CD4-positive, alpha-beta memory T cell (primary cell): ENCODE measurements at places on chromosomes 12 and 14. TPM values are rescaled to one million over a fixed set of nuclear protein-coding genes. Genes with fewer than 3 reads are reported as not detected.

DNA sequence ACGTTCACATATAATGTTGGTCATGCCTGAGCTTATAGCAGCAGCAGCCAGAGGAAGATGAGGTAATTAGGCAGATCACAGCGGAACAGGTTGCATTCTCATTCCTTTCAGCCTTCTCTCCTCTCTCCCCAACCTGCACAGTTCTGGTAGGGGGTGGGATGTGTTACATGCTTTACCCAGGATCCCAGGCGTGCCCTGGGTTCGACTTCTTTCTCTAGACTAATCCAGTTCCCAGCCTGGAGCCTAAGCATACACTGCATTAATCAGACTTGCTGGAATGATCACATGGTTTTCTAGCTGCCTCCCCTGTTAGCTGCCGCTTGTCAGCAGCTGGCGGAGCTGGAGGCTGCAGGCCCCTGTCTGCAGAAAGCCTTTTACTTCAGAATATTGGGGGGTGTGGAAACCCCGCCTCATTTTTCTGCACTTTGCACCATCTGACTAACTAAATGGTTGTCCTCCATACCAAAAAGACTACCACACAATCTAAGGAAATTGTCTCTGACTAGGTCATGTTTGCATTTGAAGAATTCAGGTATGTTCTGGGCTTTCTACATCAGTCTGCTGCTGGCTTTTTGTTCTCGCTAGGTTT lies 46.0 kb upstream of the EVL start:
- no peak for DNase-seq

GRCh38 chr12:10235761-10236631 lies 23.3 kb downstream of the GABARAPL1 start:
- DNase-seq: no peak

Gene OTOGL
- polyA plus RNA-seq: not detected

DNA sequence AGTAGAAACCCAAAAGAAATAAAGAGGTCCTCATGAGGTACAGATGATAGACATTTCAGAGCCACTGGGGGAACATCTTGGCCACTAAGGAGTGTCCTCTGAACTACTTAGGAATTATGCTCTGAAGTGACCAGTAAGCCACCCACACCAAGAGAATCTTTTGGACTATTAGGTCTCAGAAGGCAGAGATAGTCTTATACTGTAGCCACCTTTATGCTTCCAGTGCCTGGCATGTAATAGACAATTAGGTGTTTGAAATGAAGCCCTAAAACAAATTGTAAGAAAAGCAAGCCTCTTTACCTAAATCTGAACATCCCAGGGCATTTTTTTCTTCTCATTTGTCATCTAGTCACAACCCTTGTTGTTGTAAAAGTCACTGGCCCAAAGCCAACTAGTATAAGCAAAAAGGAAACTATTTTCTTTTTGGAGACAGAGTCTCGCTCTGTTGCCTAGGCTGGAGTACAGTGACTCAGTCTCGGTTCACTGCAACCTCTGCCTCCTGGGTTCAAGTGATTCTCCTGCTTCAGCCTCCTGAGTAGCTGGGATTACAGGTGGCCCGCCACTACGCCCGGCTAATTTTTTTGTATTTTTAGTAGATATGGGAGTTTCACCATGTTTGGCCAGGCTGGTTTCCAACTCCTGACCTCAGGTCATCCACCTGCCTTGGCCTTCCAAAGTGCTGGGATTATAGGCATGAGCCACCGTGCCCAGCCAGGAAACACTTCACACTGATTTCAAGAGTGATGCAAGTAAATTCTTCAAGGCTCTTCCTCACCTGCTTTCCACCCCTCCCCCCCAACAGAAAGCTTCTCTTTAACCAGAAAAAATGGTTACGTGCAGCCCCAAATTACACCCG lies 11.1 kb downstream of the PLEKHA5 start:
- DNase-seq: no peak
